ENCODE measurements at places on chromosomes 1 and 21. TPM values are rescaled to one million over a fixed set of nuclear protein-coding genes. Genes with fewer than 3 reads are reported as not detected.

DNA sequence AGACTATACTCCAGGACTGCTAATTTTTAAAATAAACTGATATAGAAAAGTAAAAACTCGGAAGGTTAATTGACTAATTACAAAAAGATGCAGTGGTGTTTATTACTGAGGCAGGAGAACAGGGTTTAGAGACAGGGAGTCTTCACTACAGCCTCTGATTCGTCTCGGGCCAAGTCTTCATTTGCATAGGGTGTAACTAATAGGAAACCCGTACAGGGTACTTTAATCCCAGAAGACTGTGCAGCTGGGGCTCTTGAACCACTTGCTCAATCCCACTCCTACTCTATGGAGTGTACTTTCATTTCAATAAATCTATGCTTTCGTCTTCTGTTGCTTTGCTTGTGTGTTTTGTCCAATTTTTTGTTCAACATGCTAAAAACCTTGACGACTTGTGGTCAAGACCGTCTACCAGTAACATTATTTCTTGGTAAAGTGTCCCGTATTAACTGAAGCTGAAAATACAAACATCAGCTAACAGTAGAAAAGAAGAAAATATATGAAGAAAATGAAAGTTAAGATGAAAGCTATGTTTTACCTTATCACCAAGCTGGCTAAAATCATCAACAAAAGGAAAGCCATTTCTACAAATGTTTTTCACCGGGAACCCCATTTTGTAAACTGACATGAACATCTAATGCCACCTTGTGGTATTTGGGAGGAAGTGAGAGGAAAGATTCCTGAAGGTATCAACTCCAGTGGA lies 8.0 kb downstream of the SDHB start:
- H3K4me1 ChIP-seq, result no peaks in the 10 kb centered on the region
- H3K4me3 ChIP-seq, result peak overlapping the region; percentile 18
- H3K27me3 ChIP-seq, result no peaks in the 10 kb centered on the region
- H3K27ac ChIP-seq, result no peak overlapping the region
- peaks cover 51% of the 10 kb centered on the region for H3K36me3 ChIP-seq

DNA sequence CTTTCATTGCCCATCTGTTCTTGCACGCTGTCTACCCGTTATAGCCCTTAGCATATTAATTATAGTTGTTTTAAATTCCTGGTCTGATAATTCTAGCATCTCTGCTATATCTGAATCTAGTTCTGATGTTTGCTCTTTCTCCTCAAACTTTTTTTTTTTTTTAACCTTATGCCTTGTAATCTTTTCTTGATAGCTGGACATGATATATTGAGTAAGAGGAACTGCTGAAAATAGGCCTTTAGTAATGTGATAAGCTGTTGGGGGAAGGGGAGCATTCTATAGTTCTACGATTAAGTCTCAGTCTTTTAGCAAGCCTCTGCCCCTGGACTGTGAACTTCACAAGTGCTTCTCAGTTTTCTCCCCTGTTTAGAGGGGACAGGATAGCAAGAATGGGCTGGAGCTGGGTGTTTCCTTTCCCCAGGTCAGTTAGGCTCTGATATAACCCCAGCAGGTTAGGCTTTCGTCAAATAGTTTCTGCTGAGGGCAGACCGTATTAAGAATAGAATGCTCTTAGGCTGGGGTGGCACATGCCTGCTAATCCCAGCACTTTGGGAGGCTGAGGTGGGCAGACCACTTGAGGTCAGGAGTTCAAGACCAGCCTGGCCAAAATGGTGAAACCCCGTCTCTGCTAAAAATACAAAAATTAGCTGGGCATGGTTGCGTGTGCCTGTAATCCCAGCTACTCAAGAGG lies 62.2 kb downstream of the ZFYVE9 start:
- no peak for DNase-seq
- no peak overlapping the region for H3K4me3 ChIP-seq
- H3K27me3 ChIP-seq, result peaks cover 18% of the 10 kb centered on the region

GRCh38 chr1:161175771-161176453 lies 1.4 kb downstream of the B4GALT3 start:
- peak; percentile 76 for DNase-seq
- peaks cover 59% of the 10 kb centered on the region for H3K4me1 ChIP-seq

DNA sequence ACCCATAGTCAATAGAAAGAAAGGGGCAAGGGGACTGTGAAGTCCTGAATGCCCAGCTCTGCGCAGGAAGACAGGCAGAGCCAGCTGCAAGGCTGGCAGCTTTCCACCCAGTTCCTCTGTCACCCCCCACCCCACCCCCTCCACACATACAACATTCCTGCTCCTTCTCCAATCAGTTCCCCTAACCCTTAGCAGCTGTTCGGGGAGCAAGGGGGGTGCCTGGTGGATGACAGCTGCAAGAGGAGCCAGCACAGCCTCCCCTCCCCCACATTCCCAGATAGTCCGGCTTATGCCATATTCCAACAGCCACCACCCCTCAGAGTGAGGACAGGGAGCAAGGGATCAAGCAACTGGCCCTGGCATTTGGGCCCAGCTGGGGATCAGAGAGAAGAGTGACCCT lies 9.7 kb downstream of the ARHGEF2 start:
- peaks cover 3% of the 10 kb centered on the region for H3K36me3 ChIP-seq
- H3K4me1 ChIP-seq, result peaks cover 74% of the 10 kb centered on the region
- no peak overlapping the region for H3K4me3 ChIP-seq
- H3K27me3 ChIP-seq, result no peaks in the 10 kb centered on the region
- DNase-seq, result no peak

GRCh38 chr1:178581351-178582303 lies 68.7 kb downstream of the TEX35 start:
- peak overlapping the region; percentile 79 for H3K27ac ChIP-seq
- H3K36me3 ChIP-seq, result no peaks in the 10 kb centered on the region
- no peak overlapping the region for H3K4me3 ChIP-seq
- H3K27me3 ChIP-seq, result no peaks in the 10 kb centered on the region
- peak; percentile 88 for DNase-seq
- H3K4me1 ChIP-seq, result peaks cover 49% of the 10 kb centered on the region

- no peaks in the 10 kb centered on the region for H3K36me3 ChIP-seq
- peak; percentile 86 for DNase-seq
- no peak overlapping the region for H3K27ac ChIP-seq
- H3K4me3 ChIP-seq, result peak overlapping the region; percentile 47
These were observed 361 bp downstream of the DDAH1 start for GRCh38 chr1:85464497-85465098.

DNA sequence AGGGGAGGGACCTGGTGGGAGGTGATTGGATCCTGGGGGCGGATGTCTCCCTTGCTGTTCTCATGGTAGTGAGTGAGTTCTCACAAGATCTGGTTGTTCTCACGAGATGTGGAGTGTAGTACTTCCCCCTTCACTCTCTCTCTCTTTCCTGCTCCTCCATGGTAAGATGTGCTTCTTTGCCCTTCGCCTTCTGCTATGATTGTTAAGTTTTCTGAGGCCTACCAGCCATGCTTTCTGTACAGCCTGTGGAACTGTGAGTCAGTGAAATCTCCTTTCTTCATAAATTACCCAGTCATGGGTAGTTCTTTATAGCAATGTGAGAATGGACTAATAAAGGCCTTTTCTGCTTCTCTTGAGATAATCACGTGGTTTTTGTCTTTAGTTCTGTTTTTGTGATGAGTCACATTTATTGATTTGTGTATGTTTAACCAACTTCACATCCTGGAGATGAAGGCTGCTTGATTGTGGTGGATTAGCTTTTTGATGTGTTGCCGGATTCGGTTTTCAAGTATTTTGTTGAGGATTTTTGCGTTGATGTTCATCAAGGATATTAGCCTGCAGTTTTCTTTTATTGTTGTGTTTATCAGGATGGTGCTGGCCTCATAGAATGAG lies 45.5 kb downstream of the RABGAP1L start:
- no peak for DNase-seq
- H3K4me3 ChIP-seq, result no peak overlapping the region
- H3K27me3 ChIP-seq, result no peaks in the 10 kb centered on the region
- H3K27ac ChIP-seq, result no peak overlapping the region

DNA sequence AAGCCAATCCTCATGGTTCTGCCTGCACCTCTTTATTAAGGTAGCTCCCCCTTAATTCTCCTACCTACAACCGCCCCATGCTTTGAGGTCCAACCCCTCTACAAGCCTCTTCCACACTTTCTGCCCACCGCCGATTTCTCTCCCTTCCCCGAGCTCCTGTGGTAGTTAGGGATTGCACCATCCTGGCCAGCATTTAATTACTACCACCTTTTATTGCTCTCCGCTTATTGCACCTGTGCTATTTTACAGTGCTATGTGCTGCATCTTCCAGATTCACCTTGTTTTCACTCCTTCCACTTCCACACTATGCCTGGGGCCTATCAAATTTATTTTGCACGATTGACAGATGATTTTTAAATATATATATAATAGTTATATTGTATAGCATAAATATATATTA lies 29.3 kb upstream of the DNAJC11 start:
- H3K27me3 ChIP-seq, result peaks cover 5% of the 10 kb centered on the region
- no peaks in the 10 kb centered on the region for H3K36me3 ChIP-seq
- H3K4me1 ChIP-seq, result no peaks in the 10 kb centered on the region
- no peak for DNase-seq

DNA sequence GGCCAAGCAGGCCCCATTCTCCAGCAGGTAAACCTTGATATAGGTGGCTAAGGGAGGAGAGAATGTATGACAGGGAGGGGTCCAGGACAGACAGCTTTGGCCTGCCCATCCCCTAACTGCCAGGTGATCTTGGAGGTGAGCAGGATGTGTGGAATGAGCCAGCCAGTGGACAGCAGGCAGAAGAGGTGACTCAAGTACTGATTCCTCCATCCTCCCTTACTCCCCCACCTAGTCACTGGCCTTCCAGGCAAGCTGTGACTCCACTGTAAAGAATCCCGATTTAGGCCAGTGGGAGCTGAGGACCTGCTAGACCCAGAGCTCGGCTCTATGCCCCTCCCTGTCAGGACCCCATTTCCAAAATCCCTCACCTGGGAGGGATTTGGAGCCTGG lies 36.6 kb downstream of the RIMS3 start:
- H3K4me3 ChIP-seq, result no peak overlapping the region
- H3K27me3 ChIP-seq, result no peaks in the 10 kb centered on the region
- peaks cover 3% of the 10 kb centered on the region for H3K4me1 ChIP-seq

DNA sequence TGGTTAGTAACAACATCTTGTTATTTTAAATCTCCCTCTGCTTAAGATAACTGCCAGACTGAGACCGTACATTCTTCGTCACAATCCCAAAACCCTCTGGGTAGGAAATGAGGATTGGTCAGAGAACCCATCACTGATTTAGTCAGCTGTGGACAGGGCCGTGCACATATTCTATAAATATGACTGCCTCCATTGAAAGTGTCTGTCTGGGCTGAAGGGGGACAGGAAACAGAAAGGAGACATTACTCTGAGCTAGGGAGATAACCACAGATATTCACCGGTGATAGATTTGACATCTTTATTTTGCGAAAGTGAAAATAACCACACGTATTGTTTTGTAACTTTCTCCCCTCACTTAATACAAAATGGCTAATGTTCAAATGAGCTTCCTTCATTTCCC lies 36.9 kb upstream of the ST6GALNAC5 start:
- no peaks in the 10 kb centered on the region for H3K27me3 ChIP-seq
- no peaks in the 10 kb centered on the region for H3K4me1 ChIP-seq
- DNase-seq, result no peak
- H3K4me3 ChIP-seq, result no peak overlapping the region

- no peaks in the 10 kb centered on the region for H3K27me3 ChIP-seq
- DNase-seq, result no peak
- H3K4me1 ChIP-seq, result no peaks in the 10 kb centered on the region
- H3K27ac ChIP-seq, result no peak overlapping the region
- no peak overlapping the region for H3K4me3 ChIP-seq
These were observed 63.7 kb downstream of the MAP10 start for GRCh38 chr1:232868793-232869491.

GRCh38 chr21:38325731-38326420 lies 69.1 kb downstream of the KCNJ15 start:
- H3K36me3 ChIP-seq, result no peaks in the 10 kb centered on the region
- H3K4me1 ChIP-seq, result no peaks in the 10 kb centered on the region
- no peak for DNase-seq
- no peak overlapping the region for H3K27ac ChIP-seq
- H3K4me3 ChIP-seq, result no peak overlapping the region

DNA sequence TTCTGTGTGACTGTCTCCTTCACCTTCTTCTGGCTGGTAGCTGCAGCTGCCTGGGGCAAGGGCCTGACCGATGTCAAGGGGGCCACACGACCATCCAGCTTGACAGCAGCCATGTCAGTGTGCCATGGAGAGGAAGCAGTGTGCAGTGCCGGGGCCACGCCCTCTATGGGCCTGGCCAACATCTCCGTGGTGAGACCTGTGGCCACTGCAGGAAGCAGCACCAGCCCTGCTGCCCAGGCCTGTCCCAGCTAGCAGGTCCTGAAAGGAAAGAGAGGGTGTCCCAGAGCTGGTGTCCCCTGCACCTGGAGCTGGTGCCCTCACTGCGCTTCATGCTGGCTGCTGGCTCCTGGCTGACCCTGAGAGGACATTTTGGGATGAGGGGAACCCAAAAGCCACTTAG lies 5.9 kb upstream of the ATXN7L2 start:
- peaks cover under 1% of the 10 kb centered on the region for H3K4me1 ChIP-seq
- no peak overlapping the region for H3K27ac ChIP-seq
- DNase-seq, result no peak

GRCh38 chr1:85188530-85188929 lies 12.3 kb downstream of the SYDE2 start:
- DNase-seq, result no peak
- H3K27me3 ChIP-seq, result no peaks in the 10 kb centered on the region
- H3K36me3 ChIP-seq, result no peaks in the 10 kb centered on the region

- no peak overlapping the region for H3K4me3 ChIP-seq
- no peaks in the 10 kb centered on the region for H3K4me1 ChIP-seq
- DNase-seq, result no peak
- peaks cover 39% of the 10 kb centered on the region for H3K36me3 ChIP-seq
- H3K27ac ChIP-seq, result no peak overlapping the region
These were observed 21.3 kb downstream of the ZCCHC17 start for GRCh38 chr1:31318146-31318545.

DNA sequence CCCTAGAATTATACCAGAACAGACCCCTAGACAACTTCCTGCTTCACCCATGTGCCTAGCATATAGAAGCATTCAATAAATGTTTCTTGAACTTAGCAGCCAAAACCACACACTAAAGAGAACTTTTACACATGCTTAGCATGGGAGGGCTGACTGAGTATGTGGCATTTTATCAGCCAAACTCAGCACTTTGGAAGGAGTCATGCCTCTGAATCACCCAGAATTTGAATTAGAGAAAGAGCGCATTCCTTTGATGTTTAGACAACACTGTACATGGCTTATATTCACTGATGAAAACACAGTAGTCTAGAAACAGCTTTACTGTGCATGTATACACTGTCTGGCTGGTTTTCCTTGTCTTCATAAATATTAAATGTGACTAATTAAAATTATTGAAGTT lies 26.1 kb downstream of the SPAG17 start:
- H3K27me3 ChIP-seq, result no peaks in the 10 kb centered on the region
- H3K27ac ChIP-seq, result no peak overlapping the region
- H3K4me1 ChIP-seq, result no peaks in the 10 kb centered on the region
- no peaks in the 10 kb centered on the region for H3K36me3 ChIP-seq
- no peak for DNase-seq

GRCh38 chr21:15567191-15567590 lies 162.6 kb upstream of the USP25 start:
- H3K27ac ChIP-seq, result no peak overlapping the region
- no peak overlapping the region for H3K4me3 ChIP-seq
- H3K4me1 ChIP-seq, result no peaks in the 10 kb centered on the region
- H3K36me3 ChIP-seq, result no peaks in the 10 kb centered on the region
- no peak for DNase-seq

The RNF220 gene
- 59.0 TPM for polyA plus RNA-seq

The C1orf87 gene
- polyA plus RNA-seq, result not detected

The CELA3A gene
- 0.80 TPM for polyA plus RNA-seq

The LHX8 gene
- polyA plus RNA-seq, result not detected

The FMO2 gene
- polyA plus RNA-seq, result 0.26 TPM

Data from spleen (tissue), 13 donors.